AG09319 (cell line): ENCODE measurements at places on chromosomes 1 and 21.
A peak's percentile ranks its signal among the peaks of the same experiment; 100 is the strongest.

DNA sequence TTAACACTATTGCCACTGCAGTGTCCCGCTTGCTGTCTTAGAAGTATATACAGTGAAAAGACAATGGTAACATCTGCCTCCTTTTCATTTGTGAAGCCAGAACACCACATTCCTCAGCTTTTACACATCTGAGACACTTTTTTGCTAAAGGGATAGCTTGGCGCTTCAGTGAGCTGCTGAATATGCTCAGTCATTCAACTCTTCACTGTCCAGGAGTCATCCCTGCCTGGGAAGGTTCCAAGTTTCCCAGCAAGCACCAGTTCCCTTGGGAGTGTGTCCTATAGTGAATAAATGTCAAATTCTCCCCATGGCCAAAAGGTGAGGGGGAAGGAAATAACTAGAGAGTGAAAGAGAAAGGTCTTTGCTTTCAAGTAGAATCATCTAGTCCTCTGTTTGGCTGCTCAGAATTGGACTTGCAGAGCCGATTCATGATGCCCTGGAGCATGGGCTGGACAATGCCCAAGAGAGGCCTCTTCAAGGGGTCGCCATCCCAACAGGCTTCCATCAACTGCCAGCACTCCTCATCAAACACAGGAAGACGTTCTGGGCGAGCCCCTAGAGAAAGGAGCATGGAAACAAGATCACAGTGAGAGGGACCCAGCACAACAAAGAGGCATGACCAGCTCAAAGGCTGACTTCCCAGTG lies 25.5 kb upstream of the RBBP5 start:
- DNase-seq = no peak

GRCh38 chr1:30719406-30720270 lies 3.7 kb downstream of the MATN1 start:
- no peak for DNase-seq

GRCh38 chr21:34881839-34882371 lies 167.2 kb downstream of the RUNX1 start:
- no peak for DNase-seq

- no peak for DNase-seq
These were observed 12.2 kb upstream of the ACTRT2 start for GRCh38 chr1:3009021-3009420.

DNA sequence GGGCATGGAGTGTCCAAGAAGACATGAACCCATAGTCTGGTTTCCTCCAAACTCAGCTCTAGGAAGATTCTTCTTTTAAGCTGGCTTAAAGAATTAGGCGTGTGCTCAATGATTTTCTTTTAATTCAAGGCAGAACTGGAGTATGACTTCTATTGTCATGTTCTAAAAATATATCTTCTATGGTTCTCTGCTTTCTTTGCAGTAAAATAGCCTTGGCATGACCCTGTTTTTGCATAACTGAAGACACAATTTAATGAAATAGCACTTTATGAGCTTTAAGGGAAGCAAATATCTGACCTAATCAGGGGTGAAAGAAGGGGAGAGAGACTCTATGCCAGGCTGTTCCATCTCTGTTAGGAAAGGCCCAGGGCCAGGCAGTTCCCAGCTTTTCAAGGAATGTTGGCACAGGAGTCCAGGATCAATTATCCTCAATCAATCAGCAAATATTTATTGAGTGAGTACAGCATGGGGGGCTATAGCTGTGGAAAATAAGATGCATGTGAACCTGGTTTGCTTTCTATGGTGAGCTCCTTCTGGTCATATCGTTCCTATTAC lies 7.2 kb upstream of the CSF1 start:
- DNase-seq = no peak

DNA sequence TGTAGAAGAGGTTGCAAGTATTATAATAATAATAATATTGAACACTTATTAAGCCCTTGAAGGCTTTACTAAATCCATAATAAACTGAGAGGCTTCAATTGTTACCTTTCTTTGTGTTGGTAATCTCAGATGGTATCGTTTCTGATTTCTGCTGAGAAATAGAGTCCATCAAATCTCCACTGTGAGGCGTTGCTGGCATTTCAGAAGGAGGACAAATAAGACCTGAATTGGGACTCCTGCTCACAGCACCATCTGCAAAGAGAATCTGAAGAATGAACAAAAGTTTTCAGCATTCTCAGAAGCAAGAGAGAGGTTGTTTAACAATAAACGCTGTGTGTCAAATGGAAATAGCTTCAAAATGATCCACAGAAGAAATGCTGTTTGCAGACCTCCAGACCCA lies 93.7 kb downstream of the WDR3 start:
- DNase-seq = no peak

DNA sequence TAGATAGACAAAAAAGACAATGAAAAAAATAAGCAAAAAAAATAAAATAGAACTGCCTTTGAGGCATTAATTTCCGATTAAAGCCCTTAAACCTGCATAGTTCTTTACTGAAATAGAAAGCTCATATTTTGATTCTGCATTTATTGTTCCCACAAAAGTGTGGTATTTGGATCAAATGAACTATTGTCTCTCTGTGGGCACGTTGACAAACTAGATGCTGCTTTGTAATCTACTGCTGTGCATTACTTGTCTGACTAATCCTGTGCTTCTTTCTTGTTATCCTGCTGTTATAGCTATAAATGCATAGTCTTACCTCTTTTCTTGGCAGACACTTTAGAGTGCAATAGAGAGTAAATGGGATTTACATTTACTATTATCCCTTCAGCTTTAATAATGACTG lies 31.4 kb upstream of the SLC35D1 start:
- DNase-seq = no peak

- DNase-seq = no peak
These were observed 31.8 kb upstream of the IFNGR2 start for GRCh38 chr21:33371366-33371765.

DNA sequence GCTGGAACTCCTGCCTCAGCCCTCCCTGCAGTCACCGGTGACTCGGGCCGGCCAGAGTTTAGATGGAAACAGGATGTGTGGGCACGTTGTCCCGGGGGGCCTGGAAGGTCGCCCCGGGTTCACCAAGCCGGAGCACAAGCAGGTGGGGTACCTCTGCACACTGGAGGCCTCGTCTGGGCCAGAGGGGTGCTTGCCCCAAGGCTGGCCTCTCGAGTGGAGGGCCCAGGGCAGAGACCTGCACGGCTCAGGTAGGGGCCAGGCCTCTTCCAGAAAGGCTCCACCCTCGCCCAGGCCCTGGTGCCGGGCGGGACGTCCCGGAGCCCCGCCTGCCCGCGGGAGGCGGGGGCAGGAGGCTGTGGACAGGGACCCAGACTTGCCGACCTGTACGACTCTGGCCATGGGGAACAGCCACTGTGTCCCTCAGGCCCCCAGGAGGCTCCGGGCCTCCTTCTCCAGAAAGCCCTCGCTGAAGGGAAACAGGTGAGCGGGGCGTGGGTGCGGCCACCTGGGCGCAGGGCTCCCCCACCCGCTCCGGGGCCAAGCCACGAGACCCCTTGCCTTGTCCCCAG lies at the start of gene PLEKHN1:
PLEKHN1 (plus strand) TSS at position 348 of the 569 bp plus-strand sequence; CDS start at position 398, 50 bp downstream.
- no peak for DNase-seq

GRCh38 chr1:230351514-230351913 lies 74.6 kb downstream of the PGBD5 start:
- no peak for DNase-seq

DNA sequence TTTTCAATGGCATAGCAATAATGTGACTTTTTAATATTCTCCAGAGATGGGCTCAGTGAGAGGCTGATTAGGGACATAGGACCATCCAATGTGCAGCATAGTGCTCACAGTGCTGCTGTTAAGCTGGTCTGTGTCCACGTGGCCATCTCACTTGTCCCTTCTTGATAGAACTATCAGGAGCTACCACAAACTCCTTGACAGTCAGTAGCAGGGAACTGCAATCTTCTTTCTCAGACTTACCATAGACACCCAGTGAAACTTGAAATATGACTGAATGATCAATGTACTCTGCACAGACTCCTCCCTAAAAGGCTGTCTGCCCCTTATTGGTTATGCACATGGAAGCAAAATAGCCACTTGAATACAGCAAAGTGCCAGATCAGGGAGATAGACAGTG lies 64.5 kb upstream of the WARS2 start:
- no peak for DNase-seq

- no peak for DNase-seq
These were observed 45.8 kb upstream of the HMGB4 start for GRCh38 chr1:33818071-33818470.

GRCh38 chr1:30888391-30888790 lies 20.2 kb downstream of the SDC3 start:
- peak; percentile 91 for DNase-seq

DNA sequence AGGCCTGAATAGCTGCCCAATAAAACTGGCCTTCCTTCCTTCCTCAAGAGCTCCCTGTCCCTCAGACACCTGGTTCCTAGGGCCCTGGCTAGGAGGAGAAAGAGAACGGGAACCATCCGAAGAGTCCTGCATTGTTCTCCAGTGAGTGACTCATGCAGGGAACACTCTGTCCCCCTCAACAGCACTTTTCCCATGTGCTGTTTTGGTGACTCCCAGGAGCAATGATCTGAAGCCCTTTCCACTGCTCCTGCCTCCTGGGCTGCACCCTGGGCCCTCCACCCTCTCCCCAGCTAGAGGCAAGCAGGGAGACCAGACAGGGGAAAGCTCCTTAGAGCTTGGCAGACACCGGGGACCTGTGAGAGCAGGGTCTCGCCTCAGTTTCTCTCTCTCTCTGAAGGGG lies 18.9 kb downstream of the TNNT2 start:
- no peak for DNase-seq

- no peak for DNase-seq
These were observed 6.0 kb upstream of the STMN1 start for GRCh38 chr1:25912076-25912831.

DNA sequence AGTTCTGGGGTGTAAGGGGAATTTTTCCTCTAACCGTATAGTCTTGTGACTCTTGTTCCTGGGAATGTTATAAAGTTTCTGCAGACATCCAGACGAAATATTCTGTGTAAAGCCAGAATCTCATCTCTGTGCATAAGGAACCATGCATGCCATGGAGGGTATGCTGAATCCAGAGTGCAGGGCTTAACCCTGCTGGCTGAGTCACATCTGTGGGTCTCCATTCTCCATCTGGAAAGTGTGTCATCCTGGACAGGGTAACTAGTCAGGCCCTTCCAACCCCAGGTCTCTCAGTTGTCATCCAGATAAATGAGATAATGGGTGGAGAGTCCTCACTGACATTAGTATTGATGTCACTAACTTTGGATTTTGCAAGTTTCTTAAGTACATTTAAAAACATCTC lies 48.8 kb downstream of the ATP5PO start:
- no peak for DNase-seq

DNA sequence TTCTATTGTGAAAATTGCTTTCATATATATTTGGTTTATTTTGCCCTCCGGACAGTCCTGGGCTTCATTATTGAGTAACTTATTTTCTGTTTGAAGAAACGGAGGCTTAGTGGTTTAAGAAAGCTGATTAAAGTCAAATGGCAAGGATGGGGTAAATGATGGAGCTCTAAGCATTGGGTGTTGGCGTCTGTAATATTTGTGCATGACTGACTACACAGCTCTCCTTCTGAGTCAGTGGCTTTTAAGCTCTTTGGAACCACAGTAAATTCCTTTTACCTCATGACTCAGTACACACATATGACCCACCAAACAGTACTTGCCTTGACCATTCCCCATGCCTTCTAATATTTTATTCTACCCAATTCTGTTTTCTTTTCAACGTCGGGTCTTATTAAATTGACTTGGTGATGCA lies 21.0 kb downstream of the B3GALT5 start:
- DNase-seq = peak; percentile 89

DNA sequence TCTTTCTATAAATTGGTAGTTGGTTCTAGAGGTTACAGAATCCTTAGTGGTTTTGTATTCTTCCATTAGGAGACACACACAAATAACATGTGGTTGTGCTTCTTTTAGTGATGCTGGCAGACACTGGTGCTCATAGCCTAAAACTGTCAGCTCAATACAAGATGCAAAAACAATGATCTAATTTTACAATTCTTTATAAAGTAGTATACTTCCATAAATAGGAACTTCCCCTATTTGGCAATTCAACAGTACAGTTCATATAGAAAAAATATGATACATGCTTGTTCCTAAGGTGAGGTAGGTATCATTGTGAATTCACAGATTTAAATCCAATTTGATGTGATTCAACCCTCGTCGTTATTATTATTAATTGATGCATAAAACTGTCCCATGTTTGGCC lies 20.8 kb upstream of the CCDC17 start:
- no peak for DNase-seq

- no peak for DNase-seq
These were observed 48.4 kb downstream of the TRMT1L start for GRCh38 chr1:185108321-185108720.
